ENCODE measurements at places on chromosomes 2 and 18. TPM values are rescaled to one million over a fixed set of nuclear protein-coding genes. Genes with fewer than 3 reads are reported as not detected.

DNA sequence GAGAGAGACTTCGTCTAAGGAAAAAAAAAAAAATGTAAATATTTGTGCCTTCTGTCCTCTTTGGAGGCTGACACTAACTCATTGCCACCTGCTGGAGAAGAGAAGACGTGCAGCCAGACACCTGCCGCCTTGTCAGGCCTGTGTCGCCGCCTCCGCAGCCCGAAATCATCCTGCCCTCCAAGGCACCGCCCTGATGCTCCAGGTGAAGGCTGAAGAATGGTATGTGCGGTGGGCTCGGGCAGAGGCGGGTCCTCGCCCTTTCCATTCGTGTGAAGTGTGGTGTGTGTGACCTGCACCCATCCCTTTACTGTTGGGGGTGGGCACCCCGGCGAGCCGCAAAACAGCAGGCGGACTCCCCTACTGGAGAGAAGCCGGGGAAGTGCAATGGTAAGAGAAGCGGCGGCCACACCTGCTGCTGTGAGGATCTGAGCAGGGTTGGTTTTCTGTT is 60.4 kb downstream of the FAM161A start:
- no peaks in the 10 kb centered on the region for H3K27me3 ChIP-seq
- peak; percentile 49 for DNase-seq

DNA sequence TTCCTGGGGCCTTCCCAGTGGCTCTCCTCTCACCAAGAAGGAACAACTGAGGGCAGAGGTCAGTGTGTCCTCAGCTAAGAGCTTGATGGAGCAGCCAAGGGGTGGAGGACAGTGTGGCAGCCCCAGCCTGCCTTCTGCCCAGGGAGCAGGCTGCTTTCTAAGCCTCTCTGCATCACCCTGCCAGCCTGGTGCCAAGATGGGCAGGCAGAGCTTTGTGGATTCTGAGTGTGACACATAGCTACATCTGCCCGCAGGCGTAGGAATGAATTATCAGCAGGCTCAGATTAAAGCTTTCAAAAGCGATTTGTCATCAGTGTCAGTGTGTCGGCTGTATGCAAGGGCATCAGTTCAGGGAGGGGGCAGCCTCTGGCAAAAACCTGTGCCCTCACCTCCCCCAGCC is 8.7 kb downstream of the MAL start:
- no peak overlapping the region for H3K27ac ChIP-seq
- H3K27me3 ChIP-seq = no peaks in the 10 kb centered on the region
- no peak overlapping the region for H3K4me3 ChIP-seq
- peaks cover 4% of the 10 kb centered on the region for H3K4me1 ChIP-seq
- DNase-seq = no peak

GRCh38 chr2:217153510-217153909 is 293.6 kb upstream of the TNP1 start:
- no peak for DNase-seq
- H3K27me3 ChIP-seq = no peaks in the 10 kb centered on the region
- no peak overlapping the region for H3K27ac ChIP-seq
- no peaks in the 10 kb centered on the region for H3K4me1 ChIP-seq
- H3K36me3 ChIP-seq = no peaks in the 10 kb centered on the region

DNA sequence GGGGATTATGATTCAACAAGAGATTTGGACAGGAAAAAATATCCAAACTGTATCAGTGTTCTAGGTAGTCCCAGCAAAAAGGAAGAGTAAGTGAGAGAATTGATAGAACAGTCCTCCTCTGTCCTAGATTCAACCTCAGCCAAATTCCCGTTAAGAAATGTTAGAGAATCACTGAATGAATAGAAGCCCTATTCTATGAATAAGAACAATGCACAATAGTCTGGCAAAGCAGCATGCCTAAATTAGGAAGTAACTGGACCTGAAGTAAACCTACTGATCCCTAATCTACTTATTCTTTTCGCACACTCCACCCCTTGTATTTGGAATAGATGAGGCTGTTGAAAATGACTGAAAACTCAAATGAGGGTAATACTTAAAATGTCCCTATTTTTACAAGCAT is 1665.5 kb downstream of the LRP1B start:
- no peaks in the 10 kb centered on the region for H3K27me3 ChIP-seq
- no peaks in the 10 kb centered on the region for H3K36me3 ChIP-seq
- no peaks in the 10 kb centered on the region for H3K4me1 ChIP-seq
- no peak for DNase-seq

DNA sequence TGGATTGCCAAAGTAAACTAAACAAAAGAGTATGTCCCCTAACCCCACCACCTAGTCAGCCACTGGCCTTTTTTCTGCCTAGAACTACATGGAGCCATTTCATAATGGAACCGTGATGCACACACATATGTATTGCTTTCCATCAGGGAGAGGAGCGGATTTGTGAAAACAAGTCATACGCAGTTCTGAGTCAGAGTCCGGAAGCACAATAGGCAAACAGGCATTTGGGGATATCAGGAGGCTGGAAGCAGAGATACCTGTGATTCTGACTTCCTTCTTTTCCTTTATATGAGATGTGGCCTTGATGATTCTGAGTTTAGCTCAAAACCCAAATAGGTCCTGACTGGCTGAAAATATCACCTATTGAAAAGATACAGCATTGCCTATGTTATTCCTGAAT is 93.5 kb downstream of the TMEM163 start:
- no peaks in the 10 kb centered on the region for H3K36me3 ChIP-seq
- H3K4me1 ChIP-seq = no peaks in the 10 kb centered on the region
- H3K4me3 ChIP-seq = no peak overlapping the region

- H3K36me3 ChIP-seq = no peaks in the 10 kb centered on the region
- H3K27me3 ChIP-seq = no peaks in the 10 kb centered on the region
- no peak for DNase-seq
- H3K27ac ChIP-seq = no peak overlapping the region
- no peak overlapping the region for H3K4me3 ChIP-seq
Measured at GRCh38 chr2:9998916-9999654, 44.3 kb upstream of the KLF11 start.

DNA sequence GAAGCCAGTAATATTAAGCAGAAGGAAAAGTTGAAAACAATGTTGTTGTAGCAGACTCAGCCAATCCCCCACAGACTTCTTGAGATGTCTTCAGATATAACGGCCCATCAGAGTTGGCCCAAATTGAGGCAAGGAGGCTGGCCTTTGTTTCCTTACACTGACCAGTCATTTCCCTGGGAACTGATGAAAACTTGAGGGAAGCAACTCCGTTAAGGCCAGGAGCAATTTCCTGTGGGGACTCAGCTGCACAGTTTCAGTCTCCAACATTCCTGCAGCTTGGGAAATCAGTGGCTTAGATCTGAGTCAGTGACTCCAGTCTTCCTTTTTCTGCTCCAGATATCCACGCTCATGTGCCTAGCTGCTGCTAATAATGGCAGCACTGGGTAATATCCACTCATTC is 75.7 kb downstream of the FTCDNL1 start:
- no peaks in the 10 kb centered on the region for H3K4me1 ChIP-seq
- no peak overlapping the region for H3K27ac ChIP-seq
- no peaks in the 10 kb centered on the region for H3K36me3 ChIP-seq
- no peak overlapping the region for H3K4me3 ChIP-seq
- H3K27me3 ChIP-seq = no peaks in the 10 kb centered on the region

DNA sequence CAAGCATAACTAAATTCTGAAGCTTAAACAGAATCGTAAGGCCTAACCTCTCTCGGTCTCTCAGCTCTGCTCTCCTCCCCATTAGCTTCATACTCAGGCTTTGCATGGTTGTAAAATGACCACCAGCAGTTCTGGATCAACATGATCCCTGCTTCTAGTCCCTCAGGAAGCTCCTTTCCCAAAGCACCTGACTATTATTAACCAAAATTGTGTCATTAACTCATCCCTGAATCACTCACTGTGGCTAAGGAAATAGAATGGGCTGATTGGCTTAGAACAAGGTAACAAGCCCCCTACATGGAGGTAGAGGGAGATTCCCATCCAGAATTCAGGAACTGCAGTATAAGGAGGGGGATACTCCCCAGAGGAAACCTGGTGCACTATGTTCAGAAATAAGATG is 448.3 kb downstream of the ARHGAP15 start:
- no peaks in the 10 kb centered on the region for H3K27me3 ChIP-seq
- no peak overlapping the region for H3K27ac ChIP-seq
- no peak for DNase-seq
- no peak overlapping the region for H3K4me3 ChIP-seq

- no peak for DNase-seq
- no peak overlapping the region for H3K4me3 ChIP-seq
- H3K27ac ChIP-seq = no peak overlapping the region
- H3K4me1 ChIP-seq = no peaks in the 10 kb centered on the region
- no peaks in the 10 kb centered on the region for H3K27me3 ChIP-seq
Measured at GRCh38 chr18:60215432-60215831, 157.1 kb downstream of the MC4R start.

- no peaks in the 10 kb centered on the region for H3K4me1 ChIP-seq
- no peak overlapping the region for H3K4me3 ChIP-seq
- no peak overlapping the region for H3K27ac ChIP-seq
- DNase-seq = no peak
- H3K36me3 ChIP-seq = no peaks in the 10 kb centered on the region
Measured at GRCh38 chr2:161836664-161837063, 212.4 kb downstream of the SLC4A10 start.

The COL4A4 gene
- total RNA-seq = 3.0 TPM

The CCDC74B gene
- total RNA-seq = 21.7 TPM

The CPLX4 gene
- total RNA-seq = not detected

The ZNF2 gene
- total RNA-seq = 7.1 TPM

The INHBB gene
- 83.7 TPM for total RNA-seq
